ENCODE measurements at places on chromosomes 12 and 14.

DNA sequence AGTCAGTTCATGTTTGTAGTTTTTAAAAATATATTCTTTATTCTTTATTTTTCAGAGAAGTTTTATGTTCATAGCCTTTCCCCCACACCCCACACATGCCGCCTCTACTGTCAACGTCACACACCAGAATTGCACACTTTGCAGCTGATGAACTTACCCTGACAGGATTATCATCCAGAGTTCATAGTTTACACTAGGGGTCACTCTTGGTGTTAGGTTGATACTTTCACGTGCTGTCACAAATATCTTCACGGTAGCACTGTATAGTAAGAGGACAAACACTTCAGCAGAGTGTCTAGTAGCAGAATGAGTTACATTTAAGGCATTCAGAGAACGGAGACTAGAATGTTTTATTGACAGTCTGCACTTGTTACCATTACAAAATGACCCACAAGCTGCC is 5.1 kb downstream of the DPPA3 start:
- DNase-seq, result no peak

DNA sequence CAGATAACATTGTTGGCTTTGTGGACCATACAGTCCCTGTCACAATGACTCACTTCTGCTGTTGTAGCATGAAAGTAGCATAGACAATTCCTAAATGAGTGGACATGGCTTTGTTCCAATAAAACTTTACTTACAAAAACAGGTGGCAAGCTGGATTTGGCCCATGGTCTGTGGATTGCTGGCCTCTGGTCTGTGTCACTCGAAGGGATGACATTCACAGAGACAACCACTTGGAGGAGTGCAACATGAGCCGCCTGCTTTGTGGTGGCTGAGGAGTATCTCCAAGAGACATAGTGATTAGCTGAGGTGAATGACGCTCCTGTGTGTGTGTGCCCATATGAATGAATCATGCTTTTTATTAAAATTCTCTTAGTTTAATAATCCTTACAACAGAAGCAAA is 81.3 kb upstream of the NRXN3 start:
- no peak for DNase-seq

DNA sequence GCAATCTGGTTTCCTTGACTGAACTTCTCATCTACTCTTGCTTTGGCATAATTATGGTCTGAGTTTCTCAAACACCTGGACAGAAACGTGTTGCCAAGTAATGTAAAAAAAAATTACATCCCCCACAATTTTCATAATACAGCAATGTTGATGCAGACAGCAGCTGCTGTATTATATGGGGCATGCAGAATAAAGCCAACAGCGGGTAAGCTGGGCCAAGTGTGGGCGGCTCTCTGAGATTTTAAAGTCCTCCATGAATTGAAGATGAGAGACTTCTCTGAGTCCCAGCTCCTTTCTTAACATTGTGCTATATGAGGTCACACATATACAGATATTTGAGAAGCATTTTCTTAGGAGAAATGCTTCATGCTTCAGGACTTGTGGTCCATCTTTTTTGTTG is 881.2 kb downstream of the GALC start:
- no peak for DNase-seq

DNA sequence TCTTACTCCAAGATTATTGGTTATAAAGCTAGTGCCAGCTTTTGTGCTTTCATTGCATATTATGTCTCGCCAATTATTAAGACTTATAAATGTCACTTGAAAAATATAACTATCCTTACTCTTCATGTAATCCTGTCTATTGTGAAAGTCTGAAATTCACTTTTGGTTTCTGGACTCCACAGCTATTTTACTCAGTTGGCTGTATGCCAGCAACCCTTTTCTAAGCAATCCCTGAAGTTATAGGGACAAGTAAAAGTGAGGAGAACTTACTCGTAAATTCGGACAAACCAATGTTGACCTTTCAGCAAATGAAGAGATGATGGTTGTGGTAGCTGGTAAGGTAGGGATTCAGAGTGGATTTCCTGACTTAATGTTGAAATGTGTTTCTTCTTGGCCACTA is 196.3 kb downstream of the NPAS3 start:
- no peak for DNase-seq

GRCh38 chr14:31578266-31578665 is 17.1 kb downstream of the NUBPL start:
- DNase-seq, result no peak

- no peak for DNase-seq
These were observed 26.4 kb downstream of the DDHD1 start for GRCh38 chr14:53126731-53127130.

DNA sequence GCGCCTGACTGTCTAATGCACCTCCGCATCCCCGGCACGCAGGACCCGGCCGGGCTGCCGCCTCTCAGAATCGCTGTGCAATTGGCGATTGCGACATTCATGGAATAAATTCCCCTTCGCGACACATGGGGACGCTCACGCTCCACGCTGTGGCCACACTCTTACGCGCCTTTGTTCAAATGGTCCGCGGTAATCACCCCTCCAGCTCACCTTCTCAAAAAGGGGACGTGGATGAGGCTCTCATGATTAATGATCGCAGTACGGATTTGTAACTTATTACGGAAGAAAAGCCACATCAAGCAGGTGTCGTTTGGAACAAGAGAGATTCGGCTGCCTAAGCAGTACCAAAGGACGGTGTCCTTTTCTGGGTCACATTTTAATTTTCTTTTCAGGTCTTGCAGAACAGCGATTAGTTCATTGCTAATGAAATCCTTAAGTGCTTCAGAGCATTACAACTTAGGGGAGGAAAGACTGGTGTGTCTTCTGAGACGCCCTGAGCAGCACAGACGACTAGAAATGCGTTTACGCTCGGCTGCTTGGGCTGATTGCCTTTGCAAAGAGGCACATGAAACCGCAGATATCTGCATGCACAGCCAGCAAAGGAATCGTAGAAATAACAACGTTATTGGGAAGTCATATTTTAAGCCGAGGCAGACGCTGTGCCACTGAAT is 37.3 kb upstream of the ADGRD1 start:
- DNase-seq, result no peak

- DNase-seq, result no peak
These were observed 31.8 kb upstream of the COX6A1 start for GRCh38 chr12:120406069-120406468.

DNA sequence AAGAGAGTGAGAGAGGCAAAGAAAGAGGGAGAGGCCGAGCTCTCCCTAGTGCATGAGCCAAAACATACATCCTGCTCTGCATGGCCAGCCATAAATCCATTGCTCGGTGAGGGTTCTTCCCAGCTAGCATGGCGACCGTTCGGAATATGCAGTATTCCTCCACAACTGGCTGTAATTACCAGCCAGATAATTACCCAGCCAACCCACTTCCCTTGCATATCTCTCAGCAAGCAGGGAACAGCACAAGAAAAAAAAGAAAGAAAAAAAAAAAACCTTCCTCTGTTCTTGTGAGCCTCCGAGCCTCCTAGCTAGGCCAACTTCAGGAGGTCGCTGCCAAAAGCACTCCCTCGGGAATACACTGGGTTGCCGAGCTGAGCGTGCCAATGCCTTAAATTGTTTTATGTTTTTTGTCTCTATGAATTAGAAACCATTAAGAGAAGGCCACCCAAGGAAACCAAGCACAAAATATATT is 567.9 kb downstream of the MED13L start:
- no peak for DNase-seq

- DNase-seq, result no peak
These were observed 596 bp upstream of the ZBTB39 start for GRCh38 chr12:57006809-57007475.

DNA sequence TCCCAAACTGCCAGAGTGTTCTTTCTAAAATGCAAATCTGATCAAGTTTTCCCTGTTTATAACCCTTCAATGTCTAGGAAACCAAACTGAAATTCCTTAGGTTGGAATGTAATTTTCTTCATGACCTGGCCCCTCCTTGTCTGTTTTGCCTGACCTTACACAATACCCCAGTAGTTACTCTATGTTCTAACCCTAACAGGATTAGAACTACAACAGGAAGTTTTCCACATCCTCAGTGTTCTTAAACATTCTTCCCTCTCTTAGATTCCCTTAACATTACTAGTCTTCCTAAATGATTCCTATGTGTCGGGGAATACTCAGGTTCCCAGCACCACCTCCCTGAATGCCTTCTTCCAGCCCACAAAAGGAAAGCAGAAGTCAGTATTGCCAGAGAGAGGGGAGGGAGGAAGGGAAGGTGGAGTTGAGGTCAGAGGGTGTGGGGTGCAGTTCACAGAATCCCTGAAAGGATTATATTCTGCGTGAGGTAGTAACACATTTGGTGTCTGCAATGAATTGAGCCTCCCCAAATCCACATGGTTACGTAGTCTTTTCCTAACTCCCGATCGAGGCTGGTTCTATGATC is 72.6 kb downstream of the BBS10 start:
- DNase-seq, result no peak

DNA sequence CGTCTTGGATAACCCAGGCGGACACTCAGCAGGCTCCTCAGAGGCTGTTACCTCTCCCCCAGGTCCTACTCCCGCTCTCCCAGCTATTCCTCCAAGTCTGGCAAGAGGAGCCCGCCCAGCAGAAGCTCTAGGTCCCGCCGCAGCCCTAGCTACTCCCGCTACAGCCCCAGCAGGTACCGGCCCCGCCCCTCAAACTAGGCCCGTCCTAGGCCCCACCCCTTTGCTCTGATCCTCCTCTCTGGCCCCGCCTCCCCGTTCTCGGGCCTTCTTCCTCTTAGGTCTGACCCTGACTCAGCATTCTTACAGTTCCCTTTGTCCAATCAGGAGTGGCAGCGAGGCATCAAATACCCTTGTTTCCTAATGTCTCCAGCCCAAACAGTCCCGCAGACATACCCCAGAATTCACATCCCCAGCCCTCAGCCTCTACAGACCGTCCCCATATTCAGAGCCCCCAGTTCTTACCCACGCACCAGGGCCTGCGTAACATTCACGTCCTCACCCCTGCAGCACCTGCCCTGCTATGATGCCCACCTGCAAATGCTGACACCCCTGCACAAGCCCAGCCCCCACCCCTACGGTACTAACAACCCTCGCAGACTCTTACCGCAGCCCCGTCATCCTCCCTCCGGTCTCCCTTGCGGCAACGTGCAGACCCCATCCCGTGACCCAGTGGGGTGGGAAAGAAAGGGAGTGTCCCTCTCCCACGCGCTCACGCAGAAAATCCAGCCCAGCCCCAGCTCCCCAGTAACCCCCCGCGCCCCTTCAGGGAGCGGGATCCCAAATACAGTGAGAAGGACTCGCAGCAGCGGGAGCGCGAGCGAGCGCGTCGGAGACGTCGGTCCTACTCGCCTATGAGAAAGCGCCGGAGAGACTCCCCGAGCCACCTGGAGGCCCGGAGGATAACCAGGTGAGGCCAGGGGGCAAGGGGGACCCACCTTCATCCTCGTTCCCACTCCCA is 25.0 kb upstream of the HSPB8 start:
- DNase-seq, result no peak

GRCh38 chr12:14396071-14396470 is 30.6 kb downstream of the ATF7IP start:
- no peak for DNase-seq

- DNase-seq, result no peak
These were observed 34.2 kb upstream of the RNASE1 start for GRCh38 chr14:20836668-20837338.

GRCh38 chr12:91171476-91171875 is 11.1 kb downstream of the DCN start:
- DNase-seq, result no peak

DNA sequence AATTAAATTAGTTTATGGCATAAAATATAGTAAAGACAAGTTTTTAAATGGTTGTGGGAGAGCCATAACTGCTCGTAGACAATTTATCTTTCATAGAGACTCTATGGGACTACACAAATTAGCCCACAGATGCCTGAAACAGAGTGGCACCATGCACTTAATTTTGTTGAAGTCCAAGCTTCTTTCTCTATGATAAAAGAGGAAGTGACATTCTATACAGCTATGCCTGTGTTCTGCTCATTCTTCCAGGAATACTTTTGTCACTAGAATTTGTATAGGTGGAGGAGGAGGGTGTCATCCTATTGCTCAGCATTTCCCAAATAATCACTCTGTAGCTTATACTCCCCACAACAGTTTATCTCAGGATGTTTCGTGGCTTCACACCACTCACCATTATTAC is 43.7 kb upstream of the KICS2 start:
- DNase-seq, result no peak

GRCh38 chr12:113403435-113404415 is at the start of gene SDS:
TSS of gene SDS (minus strand) at chr12:113403887. CDS start at chr12:113399708, 4,179 bp downstream.
- DNase-seq, result no peak

- no peak for DNase-seq
These were observed 61.1 kb downstream of the PTHLH start for GRCh38 chr12:27911397-27911796.

DNA sequence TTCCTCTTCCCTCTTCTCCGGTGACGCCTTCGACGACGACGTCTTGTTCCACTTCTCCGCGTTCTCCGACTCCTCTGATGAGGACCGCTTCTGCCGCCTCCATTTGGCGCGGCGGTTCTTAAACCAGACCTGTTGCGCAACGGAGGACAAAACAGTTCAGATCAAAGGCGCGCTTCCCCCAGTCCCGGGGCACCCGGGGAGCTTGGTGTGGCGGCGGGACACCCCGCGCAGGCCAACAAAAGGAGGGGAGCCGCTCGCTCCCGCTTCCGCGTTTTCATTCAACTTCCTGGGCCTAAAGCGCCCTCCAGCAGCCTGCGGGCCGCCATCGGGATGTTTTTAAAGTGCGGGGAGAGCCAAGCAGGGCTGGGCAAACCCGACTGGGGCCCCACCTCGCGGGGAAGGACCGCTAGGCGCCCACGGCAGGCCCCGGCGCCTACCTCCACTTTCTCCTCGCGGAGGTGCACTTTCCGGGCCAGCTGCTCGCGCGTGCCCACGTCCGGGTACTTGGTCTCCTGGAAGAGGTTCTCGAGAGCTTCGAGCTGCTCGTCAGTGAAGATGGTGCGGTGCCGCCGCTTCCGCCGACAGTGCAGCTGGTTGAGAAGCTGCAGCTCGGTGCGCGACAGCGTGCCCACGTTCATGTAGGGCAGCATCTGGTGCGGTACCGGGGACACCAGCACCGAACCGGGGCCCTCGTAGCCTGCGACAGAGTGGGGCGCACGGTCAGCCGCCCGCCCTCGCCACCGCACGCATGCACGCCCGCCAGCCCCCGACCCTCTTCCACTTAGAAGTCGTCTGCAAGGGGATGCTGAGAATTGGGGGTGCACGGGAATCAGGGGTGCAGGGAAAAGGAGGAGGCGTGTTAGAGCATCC is 1.2 kb downstream of the GSC start:
- DNase-seq, result no peak
